CD4-positive, alpha-beta T cell treated with Interleukin-4 for 4 hours (primary cell): ENCODE measurements at places on chromosomes 2 and 18.

- no peak for DNase-seq
These were observed 232.5 kb upstream of the FN1 start for GRCh38 chr2:215668378-215668775.

DNA sequence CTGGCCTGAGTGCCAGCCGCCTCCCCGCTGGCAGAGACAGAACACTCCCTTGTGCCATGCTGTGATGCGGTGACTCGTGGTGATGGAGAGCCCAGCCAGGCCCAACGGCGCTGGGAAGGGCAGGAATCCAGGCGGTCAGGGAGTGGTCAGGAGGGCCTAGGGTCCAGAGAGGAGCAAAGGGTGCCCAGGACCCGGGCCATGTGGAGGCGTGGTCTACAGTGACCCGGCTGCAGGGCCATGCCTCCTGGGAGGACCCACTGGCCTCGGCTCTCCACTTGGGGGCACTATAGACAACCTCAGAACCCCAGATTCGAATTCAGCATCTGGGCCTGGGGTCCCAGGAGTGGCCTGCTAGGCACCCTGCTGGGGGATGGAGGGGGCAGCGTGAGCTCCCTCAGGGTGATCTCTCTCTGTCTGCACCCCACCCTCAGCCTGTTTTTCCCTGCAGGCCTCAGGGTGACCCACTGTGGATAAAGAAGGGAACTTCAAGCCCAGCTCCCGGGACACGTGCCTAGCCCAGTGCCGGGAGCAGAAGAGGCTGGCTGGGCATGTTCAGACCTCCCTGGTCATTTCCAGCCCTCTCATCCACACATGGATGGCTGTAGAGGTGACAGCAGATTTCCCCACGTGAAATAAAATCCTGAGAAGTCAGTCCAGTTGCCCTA is 13.0 kb downstream of the AMER3 start:
- no peak for DNase-seq

- DNase-seq: no peak
These were observed 58.2 kb downstream of the ACKR3 start for GRCh38 chr2:236627841-236628240.

- no peak for DNase-seq
These were observed 713.6 kb upstream of the POU3F3 start for GRCh38 chr2:104140361-104140760.
